CD4-positive, alpha-beta T cell treated with Interferon alpha-2 for 1 hour (primary cell): ENCODE measurements at places on chromosomes 1 and 21.

DNA sequence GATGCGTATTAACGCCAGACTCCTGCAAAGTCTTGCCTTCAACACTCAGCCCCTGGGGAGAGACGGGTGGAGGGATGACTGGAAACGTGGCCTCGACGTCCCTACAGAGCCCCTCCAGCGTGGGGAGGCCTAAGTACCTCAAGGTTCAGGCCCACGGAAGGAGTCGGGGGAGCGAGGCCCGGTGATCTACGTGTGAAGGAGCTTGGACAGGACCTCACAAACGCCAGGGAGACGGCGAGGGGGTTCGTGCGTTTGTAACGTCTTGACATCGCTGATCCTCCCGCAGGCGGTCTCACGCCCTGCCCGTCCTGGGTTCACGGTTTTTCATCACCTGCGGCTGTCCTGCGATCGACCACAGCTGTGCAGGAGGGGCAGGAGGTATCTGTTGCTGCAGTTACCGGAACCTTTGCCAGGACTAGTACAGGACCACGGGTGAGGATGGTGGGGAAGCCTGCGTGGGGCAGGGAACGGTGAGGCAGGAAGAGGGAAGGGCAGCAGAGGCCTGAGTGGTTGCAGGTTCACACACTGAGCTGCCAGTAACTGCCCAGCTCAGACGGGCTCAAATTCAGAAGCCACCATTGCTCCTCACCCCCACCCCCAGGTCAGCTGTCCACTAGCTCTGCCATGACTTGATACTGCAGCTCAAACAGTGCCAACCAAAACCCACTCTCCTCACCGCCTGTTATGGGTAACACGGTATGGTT lies 889 bp upstream of the CCNL2 start:
- no peak for DNase-seq

DNA sequence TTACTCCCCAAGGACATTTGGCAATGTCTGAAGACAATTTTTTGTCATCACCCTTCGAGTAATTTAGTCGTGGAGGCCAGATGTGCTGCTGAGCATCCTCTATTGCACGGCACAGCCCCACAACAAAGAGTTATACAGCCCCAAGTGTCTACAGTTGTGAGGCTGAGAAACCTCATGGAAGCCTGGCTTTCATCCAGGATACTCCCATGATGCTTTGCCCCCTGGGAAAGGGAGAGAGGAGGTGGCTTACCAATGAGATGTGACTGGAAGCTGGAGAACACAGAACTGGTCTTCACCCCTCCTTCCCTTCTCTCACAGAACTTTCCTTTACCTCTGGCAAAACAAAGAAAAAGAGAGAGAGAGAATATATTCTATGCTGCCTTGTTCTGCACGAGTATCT lies 150.9 kb upstream of the VAMP3 start:
- DNase-seq = no peak

DNA sequence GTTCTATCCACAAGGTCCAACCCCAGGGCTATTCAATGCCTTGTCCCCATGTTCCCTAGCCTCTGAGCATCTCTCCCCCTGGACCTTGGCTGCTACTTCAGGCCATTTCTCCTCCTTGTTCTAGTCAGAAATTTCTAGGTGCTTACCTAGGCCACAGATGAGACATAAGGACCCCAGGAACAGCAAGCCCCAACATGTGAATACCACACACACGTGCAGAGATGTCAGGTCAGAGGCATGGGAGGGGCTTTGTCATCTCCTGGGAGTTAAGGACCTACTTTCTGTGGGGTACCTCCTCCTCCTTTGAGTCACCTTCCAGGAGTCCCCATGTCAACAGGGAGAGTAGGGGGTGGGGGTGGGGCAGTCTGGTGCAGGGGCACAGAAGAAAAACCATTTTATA lies 7.1 kb upstream of the RGS16 start:
- DNase-seq = no peak

- DNase-seq = no peak
Measured at GRCh38 chr1:183859119-183859518, 54.2 kb downstream of the RGL1 start.

GRCh38 chr1:1406101-1406820 lies 832 bp downstream of the MRPL20 start:
- DNase-seq = no peak

DNA sequence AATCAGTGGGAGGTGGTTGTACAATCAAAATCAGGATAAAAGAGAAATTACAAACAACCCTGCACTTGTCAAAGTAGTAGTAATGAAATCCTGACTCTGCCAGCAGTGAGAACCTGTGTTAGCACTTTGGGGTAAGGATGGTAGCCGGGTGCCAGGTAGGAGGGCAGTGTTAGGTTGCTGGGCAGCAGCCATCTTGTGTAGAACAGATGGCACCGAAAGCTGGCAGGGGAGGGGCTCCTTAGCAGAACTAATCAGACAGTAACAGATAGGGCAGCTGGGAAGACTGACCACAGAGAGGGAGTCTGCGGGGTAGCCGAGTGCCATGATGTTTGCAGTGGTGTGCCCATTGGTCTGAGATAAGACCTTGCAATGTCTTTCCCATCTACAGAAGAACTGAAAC lies 137.3 kb downstream of the SDCCAG8 start:
- DNase-seq = no peak

GRCh38 chr1:167465018-167465417 lies 53.3 kb downstream of the CD247 start:
- DNase-seq = no peak

DNA sequence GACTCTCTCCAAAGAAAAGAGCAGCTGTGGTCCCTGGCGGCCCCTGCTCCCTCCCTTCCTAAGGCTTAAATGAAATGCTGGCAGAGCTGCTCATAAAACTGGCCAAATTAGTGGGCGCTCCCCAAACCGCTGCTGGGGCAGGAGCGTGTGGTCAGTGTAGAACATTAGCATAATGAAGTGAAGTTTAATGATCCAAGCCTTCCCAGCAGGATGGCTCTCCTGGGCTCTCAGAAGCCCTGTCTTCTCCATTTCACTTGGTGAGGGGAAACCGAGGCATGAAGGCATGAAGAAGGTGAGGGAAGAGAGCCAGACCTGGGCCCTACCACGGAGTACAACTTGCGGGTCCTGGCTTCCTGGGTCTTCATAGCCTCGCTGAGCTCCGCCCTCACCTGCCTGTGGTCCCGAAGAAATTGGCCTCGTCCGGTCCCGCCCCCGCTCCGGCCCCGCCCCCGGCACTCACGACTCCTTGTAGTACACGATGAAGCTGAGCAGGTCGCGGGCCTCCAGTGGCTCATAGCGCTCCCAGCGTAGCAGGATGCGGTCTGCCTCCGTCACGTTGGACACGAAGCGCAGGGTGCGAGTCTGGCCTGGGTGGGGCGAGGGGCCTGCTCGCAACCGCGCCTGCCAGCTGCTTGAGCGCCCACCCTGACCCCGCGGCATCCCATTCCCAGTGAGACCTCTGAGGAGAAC lies 10.3 kb downstream of the INSRR start:
- peak; percentile 77 for DNase-seq

GRCh38 chr21:36852864-36853263 lies 113.6 kb downstream of the HLCS start:
- DNase-seq = no peak

DNA sequence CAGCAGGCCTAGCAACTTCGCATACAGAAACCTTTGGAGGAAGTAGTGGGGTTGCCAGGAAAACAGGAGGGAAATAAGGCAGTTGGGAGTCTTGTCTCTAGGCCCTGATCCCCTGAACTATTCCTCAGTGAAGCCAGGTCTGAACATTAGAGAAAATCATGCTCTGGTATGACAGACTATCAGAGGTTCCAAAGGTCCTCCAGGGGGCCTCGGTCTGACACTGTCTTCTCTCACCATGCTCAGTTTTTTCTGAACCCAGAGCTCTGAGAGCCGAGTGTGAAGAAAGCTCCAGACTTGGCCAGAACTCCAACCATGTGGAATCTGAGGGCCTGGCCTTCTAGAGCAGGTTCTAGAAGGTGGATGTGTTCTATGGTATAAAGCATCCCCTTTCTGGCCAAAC lies 4.0 kb downstream of the TOMM40L start:
- no peak for DNase-seq

DNA sequence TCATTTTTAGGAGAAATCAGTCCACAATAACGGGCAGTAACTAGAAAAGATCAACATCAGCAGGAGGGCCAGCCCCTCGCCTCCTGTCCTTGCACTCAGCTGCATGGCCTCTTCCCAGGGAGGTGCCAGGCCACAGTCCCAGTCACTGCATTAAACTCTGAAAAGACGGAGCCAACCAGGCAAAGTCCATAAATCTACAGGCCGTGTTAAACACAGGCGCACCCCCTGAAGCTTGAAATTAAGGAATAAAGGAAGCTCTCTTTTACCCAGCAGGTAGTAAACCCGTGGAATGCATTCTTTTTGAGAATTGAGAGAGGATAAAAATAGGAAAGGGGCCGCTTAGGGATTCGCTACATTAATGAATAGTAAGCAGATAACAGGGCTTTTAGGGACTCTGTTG lies 18.4 kb downstream of the H6PD start:
- no peak for DNase-seq

DNA sequence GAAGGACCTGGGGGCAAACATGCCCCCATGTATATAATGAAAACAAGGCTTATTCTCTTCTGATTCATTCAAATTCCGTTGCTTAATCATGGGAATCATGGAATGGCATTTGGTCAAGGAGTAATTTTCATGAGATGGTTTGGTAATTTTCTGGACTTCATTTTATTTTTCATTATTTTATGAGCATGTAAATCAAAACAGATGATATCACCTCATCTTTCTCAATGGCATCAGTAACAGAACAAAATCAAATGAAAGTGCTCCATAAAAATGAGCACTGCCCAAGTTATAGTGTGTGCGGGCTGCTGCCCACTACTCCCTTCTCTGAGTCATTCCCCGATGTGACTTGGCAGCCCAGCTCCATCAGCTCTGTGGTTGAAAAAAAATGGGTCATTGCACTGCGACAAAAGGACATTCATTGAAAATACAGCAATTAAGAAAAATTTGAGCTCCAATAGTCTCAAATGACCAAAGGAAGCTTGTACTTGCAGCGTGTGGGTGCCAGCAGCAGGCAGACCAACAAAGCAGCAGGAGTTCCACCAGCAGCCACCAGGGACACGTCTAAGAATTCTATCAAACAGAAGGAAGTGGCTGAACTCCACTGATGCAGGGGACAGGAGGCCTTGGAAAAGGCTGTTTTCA lies 84.3 kb upstream of the VAV3 start:
- DNase-seq = no peak

GRCh38 chr1:210827481-210827880 lies 306.5 kb downstream of the KCNH1 start:
- no peak for DNase-seq

GRCh38 chr1:162349635-162350330 lies 26.9 kb downstream of the SPATA46 start:
- DNase-seq = no peak

DNA sequence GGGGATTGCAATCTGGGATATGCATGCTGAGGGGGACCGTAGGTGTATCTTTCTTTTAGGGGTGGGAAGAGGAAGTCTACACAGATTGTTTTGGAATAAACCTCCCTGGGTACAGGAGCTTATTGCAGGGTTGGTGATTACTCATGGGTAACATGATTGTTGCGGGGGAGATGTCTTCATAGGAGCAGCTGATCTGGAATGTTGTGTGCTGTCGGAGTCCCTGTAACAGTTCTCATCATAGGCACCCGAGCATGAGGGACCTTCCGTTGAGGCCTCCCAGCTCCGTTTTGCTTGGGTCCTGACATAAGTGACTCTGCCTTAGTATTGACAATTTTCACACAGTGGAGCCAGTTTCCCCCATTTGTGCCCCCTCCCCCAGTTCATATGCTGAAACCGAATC lies 4.2 kb upstream of the PRXL2B start:
- no peak for DNase-seq

GRCh38 chr1:116326486-116326885 lies 46.6 kb upstream of the ATP1A1 start:
- no peak for DNase-seq

DNA sequence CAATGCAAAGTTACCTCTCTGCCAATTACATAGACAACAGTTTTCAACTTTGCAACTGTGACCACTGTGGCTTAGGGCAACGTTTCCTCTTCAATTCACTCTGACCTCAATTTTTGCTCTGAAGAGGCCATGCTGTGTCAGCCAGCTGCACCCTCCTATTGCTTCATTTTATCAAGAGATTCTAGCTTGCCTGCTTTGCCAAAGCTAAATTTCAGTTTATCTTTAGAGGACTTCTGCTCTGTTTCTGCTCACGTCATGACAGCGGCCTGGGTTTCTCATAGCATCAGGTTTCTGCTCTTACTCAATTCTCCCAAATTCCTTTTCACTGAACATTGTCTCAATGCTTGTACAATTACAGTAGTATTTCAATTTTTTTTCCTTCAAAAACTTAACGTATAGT lies 154.6 kb downstream of the PLA2G4A start:
- no peak for DNase-seq

GRCh38 chr1:207124389-207124788 lies 20.4 kb downstream of the C4BPA start:
- DNase-seq = no peak

DNA sequence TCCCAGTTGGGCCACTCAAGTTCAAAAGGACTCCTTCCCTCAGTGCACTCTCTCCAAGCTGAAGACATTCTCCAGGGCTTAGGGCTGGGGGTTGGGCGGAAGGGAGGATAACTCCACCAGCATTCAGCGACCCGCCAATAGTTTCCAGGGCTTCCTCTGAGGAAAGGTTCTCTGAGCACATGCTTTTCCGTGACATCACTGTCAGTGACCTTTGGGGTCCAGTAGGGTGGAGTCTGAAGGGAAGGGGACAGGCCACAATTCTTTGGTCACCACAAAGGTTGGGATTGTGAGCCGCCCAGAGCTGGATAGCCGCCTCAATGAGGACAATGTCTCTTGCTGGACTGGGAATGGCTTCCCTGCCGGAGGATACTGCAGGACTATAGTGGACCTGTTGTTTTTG lies 22.8 kb upstream of the RXRG start:
- no peak for DNase-seq

- no peak for DNase-seq
Measured at GRCh38 chr21:35933466-35933865, 126.9 kb downstream of the SETD4 start.

GRCh38 chr1:211371406-211372105 lies 44.9 kb downstream of the TRAF5 start:
- DNase-seq = no peak

- no peak for DNase-seq
Measured at GRCh38 chr1:67721650-67722291, 36.8 kb downstream of the GADD45A start.
